ENCODE measurements at places on chromosomes 1 and 21. TPM values are rescaled to one million over a fixed set of nuclear protein-coding genes. Genes with fewer than 3 reads are reported as not detected.
A peak's percentile ranks its signal among the peaks of the same experiment; 100 is the strongest.

The HSF2BP gene
- 1.0 TPM for total RNA-seq

The CRYAA gene
- 0.23 TPM for total RNA-seq

The DMRTB1 gene
- total RNA-seq, result 0.22 TPM

The TAL1 gene
- 0.15 TPM for total RNA-seq

The SPATA46 gene
- total RNA-seq, result 1.0 TPM

The SH2D5 gene
- total RNA-seq, result 3.0 TPM

The ATP8B2 gene
- total RNA-seq, result 51.5 TPM

The HJV gene
- total RNA-seq, result 0.14 TPM

DNA sequence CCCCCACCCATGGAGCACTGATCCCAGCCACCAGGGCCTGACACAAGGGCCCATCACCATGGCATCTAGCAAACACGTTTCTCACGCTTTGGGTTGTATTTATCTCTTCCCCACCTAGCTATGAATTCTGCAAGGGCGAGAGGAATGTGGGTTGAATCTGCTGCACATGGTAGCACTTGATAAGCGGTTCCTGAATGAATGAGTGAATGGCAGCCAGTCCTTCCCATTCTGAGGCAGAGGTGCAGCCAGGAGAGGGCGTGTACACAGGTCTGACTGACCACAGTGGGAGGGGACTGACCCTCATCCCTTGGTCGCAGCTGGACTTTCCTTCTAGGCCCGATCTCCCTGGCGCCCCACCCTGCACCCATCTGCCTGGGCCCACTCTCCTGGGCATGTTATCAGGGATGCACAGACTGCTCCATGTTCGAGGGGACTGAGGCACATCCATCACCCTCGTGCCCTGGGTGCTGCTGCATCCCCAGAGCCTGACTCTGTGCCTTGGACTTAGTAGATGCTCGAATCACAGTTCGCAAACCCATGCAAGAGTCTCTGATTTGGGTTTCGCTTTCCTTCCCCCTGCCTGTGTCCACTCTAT, 1.0 kb downstream of the RD3 start:
- no peak for ATAC-seq

- ATAC-seq, result peak; percentile 3
These were observed 18.9 kb upstream of the PDXK start for GRCh38 chr21:43699933-43700599.

DNA sequence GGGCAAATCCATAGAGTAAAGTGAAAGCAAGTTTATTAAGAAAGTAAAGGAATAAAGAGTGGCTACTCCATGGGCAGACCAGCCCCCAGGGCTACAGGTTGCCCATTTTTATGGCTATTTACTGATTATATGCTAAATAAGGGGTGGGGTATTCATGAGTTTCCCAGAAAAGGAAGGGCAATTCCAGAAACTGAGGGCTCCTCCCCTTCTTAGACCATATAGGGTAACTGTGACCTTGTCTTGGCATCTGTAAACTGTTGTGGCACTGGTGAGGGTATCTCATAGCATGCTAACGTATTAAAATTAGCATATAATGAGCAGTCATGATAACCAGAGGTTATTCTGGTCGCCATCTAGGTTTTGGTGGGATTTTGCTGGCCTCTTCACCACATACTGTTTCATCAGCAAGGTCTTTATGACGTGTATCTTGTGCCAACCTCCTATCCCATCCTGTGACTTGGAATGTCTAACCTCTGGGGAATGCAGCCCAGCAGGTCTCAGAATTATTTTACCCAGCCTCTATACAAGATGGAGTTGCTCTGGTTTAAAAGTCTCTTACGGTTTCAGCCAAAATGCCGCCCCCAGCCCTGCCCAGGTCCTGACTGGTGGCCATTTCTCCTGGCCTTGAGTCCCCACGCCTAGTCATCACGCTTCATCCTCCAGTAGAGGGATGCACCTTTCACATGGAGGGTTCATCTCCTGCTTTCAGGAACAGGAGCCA, 982 bp upstream of the TRIM17 start:
- no peak for ATAC-seq

- no peak for ATAC-seq
These were observed 11.4 kb upstream of the GORAB start for GRCh38 chr1:170520601-170521000.

DNA sequence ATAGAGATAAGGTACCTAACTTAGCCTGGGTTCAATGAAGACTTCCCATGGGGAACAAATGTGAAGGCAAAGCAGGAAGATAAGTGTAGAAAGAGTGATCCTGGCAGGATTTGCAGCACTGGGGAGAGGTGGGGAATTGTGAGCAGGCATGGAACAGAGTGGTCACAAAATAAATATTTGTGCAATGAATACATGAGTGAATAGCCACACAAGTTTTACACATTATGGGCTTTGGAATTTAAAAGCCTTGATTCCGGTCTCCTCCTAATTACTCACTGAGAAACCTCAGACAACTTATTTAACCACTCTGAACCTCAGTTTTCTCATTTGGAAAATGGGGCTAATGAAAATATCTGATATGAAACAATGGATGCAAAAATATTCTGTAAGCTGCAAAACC, 148.3 kb downstream of the ELAVL4 start:
- ATAC-seq, result no peak

- no peak for ATAC-seq
These were observed 48.9 kb downstream of the KIAA1614 start for GRCh38 chr1:180961622-180962021.

DNA sequence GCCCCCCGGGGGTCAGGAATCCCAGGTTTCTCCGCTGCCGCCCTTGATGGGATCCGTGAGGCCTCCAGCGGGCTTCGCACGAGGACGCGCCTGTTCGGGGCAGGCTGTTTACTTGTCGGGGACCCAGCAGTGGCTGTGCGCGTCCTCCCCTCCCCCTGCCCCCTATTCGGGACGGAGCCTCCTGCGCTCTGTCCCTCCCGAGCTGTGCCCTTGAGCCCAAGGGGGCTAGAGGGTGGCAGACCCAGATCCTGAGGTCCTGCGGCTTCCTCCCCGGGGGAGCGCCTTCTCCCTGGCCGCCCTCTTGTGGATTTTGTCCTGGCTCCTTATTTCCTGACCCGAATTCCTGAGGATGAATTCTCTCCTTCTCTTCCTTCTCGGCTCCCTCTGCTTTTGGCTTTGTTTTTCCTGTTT, 38.4 kb downstream of the PIK3CD start:
- ATAC-seq, result peak; percentile 39

DNA sequence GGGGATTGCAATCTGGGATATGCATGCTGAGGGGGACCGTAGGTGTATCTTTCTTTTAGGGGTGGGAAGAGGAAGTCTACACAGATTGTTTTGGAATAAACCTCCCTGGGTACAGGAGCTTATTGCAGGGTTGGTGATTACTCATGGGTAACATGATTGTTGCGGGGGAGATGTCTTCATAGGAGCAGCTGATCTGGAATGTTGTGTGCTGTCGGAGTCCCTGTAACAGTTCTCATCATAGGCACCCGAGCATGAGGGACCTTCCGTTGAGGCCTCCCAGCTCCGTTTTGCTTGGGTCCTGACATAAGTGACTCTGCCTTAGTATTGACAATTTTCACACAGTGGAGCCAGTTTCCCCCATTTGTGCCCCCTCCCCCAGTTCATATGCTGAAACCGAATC, 4.2 kb upstream of the PRXL2B start:
- ATAC-seq, result no peak

DNA sequence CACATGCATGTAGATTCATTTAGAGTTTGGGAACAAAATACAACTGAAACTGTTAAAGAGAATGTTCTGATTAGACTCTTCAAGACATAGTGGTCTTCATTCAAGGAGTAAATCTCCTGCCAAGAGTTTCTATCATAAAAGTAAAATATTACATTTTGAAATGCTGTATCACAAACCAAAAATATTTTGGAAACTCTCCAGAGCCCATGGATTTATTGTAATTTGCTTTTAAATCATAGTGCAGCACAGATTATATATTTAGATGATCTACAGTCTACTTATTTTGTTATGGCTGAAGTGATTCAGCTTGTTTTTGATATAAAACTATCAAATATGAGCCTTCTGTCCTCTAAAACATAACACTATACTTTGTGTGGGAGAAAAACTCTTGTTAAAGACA, 105.3 kb downstream of the DISP1 start:
- no peak for ATAC-seq

GRCh38 chr1:111480674-111481073, 6.9 kb downstream of the C1orf162 start:
- no peak for ATAC-seq

DNA sequence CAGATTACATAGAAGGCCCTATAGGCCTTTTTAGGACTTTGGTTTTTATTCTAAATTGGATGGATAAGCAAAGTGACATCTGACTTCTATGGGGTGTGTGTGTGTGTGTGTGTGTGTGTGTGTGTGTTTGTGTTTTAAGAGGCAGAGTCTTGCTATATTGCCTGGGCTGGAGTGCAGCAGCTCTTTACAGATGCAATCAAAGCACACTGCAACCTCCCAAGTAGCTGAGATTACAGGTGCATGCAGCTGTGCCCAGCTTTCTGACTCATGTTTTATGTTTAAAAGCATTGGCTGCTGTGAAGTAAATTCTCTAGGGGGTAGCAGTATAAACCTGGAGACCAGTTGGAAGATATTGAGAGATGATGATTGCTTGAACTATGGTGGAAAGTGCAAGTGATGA, 12.4 kb upstream of the EVI5 start:
- no peak for ATAC-seq

DNA sequence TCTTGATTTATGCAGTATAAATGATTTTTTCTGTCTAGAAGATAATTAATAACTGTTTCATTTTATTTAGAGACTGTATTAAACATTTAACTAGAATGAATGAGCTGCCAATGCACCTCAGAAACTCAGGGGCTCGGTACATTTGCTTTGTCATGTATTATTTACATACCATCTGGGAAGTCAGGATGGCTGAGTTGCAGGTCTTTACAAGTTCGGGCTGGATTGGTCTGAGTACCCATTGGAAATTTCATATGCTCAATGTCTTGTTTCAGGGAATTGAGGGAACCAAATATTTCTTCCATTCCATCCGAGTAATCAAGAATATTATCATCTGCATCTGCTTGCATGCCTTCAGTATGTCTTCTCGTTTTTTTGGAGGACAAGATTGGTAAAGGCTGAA, 221.7 kb downstream of the COL11A1 start:
- ATAC-seq, result no peak

- peak; percentile 17 for ATAC-seq
These were observed 58.0 kb upstream of the RAB3GAP2 start for GRCh38 chr1:220330265-220330664.

DNA sequence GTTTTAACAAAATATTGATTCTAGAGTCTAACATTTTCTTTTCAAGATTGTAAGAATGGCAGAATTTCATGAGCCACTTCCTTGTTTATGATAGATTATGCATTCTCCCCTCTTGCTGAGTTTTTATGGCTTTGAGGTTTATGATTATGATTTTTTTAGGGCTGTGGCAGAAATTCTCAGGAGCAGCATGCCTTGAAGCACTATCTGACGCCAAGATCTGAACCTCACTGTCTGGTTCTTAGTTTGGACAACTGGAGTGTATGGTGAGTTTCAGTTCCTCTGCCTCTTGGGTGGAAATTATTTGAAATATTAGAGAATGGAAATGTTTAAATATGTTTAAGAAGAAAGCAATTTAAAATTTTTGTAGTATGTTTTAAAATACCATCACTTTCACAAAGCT, 10.2 kb downstream of the USP16 start:
- no peak for ATAC-seq
